Myocyte (in vitro differentiated cells): ENCODE measurements at places on chromosomes 6 and 20. TPM values are rescaled to one million over a fixed set of nuclear protein-coding genes. Genes with fewer than 3 reads are reported as not detected.

SLC22A3 gene
- not detected in 2 replicates for total RNA-seq

RSPO3 gene
- 0.53 and 0.62 TPM in 2 replicates for total RNA-seq

PGBD1 gene
- total RNA-seq, result 4.6 and 4.8 TPM in 2 replicates

SLC22A7 gene
- not detected in 2 replicates for total RNA-seq

- DNase-seq, result no peak
Measured at GRCh38 chr20:50412069-50412468, 98.1 kb upstream of the PTPN1 start.
